ENCODE measurements at places on chromosomes 4 and X.

DNA sequence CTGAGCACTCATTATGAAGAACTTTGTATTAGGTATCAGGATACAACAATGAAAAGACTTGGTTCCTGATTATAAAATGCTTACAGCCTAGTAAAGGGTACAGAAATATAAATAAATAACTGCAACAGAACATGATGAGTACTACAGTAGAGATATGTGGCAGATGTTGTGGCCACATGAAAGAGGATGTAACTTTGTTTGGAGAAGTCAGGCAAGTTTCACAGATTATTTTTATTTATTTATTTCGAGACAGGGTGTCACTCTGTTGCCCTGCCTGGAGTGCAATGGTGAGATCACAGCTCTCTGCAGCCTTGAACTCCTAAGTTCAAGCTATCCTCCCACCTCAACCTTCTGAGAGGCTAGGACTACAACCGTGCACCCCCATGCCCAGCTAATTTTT, 15.8 kb upstream of the UBE2K start:
- DNase-seq, result no peak

DNA sequence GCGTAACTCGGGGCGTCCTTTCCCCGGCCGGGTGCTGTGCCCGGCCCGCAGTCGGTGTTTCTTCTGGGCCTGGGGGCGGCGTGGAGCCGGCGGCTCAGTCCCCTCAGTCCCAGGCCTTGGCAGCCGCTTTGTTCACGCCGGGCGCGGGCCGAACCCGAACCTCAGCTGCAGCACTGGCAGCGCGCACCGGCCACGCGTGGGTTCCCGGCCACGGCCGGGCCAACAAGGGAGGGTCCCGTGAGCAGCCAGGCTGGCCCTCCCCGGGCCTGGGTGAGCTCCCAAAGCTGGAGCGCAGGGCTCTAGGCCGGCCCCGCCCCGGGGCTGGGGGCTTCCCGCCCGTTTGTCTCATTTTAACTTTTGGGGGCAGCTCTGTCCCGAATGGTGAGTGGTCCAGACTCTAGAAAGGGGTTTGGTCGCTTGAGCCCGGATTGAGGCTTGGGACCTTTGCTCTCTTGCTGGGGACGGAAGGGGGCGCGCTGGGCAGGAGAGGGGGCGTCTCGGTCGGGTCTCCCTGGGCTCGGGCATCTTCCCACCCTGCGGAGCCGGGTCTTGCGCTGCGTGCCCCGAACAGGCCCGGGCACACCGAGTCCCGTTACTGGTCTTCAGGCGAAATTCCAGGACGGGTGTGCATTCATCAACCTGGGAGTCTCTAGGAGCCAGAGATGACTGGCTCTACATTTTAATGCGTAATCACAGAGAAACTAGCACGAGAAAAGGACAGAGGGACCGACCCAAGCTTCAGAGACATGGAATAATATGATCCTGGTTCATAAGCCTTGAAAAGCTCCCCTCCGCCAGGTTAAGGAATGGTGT, 177.1 kb downstream of the CBR4 start:
- no peak for DNase-seq

GRCh38 chr4:177673985-177674489, 231.8 kb upstream of the AGA start:
- DNase-seq, result no peak

GRCh38 chrX:13397878-13398818, 78.3 kb upstream of the ATXN3L start:
- DNase-seq, result no peak

GRCh38 chr4:41822325-41822724, 73.8 kb upstream of the PHOX2B start:
- no peak for DNase-seq

DNA sequence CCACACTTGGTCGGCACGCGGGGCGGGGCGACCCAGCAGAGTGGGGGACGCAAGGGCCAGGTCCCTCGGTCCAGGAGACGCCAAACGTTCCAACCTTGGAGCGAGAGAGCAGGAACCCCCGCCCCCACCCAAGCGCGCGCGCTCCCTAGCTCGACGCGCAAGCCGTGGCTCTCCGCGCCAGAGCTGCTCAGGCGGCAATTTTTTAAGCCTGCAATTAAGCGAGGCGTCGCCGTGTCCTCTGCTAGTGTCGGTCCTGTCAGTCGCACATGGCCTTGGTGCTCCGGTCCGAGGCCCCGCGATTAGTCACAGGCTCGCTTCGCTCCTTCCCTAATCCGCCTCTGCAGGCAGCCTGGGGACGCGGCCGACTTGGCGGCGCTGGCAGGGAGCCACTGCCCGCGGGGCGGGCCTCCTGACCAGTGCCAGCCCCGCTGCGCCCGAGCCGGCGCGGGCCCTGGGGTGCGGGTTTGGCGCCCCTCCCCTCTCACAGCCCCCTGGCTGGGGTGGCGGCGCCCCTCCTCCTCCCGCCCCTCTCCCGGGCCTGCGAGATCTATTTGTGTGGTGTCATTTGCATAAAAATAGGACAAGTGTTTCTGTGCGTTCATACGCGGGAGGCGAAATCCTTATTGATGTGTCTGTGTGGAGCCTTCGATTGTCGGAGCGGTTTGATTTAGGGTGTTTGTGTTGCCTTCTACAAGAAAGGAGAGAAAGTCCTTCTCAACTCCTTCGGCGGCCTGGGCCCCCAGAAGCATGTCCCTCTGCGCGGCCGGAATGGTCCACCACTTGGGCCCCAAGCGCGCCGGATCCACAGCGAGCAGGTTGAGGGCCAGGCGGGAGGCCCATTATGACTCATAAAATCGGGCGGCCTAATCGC, 9.8 kb upstream of the BCOR start:
- DNase-seq, result no peak

DNA sequence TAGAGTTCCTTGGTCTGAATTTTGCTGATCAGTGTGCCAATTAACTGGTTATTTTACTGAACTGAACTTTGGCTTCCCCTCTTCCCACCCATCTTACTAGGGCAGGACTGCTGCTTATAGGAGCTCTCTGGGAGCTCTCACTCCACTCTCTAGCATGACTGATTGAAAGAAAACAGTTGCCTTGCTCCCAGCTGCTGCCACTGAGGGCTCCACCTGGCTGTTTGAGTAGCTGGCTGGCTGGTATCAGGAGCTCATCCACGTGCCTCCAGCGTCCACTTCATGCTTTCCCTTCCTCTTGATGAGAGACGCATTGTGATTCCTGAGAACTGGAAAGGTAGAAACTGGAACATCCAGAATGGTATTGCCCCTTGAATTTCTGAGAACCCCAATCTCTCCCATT, 73.0 kb upstream of the KLHL13 start:
- DNase-seq, result no peak
